Frontal cortex (tissue), 4 donors: ENCODE measurements at places on chromosomes 2 and 18. TPM values are rescaled to one million over a fixed set of nuclear protein-coding genes. Genes with fewer than 3 reads are reported as not detected.

- DNase-seq: no peak
These were observed 48.8 kb downstream of the SPP2 start for GRCh38 chr2:234099266-234099665.

- DNase-seq: no peak
These were observed 32.8 kb upstream of the PGAP1 start for GRCh38 chr2:196959281-196959680.

DNA sequence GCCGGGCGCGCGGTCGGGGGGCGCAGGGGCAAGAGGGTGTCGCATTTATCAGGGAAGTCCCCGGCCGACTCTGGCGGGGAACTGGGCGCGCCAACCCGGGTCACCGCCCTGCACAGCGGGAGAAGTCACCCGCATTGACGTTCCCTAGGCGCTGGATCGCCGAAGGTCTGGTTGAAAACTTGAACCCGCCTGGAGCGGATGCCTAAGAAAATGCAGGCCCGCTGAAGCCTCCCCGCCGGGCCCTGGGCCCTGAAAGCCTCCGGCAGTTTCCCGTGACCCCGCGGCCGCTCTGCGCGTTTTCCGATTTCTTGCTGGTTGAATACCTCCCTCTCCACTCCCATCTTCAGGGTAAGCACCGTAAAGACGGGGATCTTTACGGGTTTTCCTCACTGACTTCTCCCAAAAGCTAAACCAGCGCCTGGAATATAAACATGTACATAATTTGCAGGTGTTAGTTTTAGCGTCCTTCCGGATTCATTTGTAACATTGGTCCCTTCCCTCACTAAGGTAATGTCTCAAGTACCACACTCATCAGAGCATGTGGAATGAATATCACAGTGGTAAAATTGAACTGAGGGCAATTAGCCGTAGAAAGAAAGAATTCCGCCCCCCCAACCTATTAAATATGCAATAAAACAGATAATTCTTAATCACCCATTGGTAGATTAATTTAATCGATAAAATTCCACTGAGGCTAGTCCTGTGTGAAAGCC lies 675 bp upstream of the SPIRE1 start:
- no peak for DNase-seq

GRCh38 chr18:47422524-47422923 lies 171.1 kb upstream of the SKOR2 start:
- no peak for DNase-seq

DNA sequence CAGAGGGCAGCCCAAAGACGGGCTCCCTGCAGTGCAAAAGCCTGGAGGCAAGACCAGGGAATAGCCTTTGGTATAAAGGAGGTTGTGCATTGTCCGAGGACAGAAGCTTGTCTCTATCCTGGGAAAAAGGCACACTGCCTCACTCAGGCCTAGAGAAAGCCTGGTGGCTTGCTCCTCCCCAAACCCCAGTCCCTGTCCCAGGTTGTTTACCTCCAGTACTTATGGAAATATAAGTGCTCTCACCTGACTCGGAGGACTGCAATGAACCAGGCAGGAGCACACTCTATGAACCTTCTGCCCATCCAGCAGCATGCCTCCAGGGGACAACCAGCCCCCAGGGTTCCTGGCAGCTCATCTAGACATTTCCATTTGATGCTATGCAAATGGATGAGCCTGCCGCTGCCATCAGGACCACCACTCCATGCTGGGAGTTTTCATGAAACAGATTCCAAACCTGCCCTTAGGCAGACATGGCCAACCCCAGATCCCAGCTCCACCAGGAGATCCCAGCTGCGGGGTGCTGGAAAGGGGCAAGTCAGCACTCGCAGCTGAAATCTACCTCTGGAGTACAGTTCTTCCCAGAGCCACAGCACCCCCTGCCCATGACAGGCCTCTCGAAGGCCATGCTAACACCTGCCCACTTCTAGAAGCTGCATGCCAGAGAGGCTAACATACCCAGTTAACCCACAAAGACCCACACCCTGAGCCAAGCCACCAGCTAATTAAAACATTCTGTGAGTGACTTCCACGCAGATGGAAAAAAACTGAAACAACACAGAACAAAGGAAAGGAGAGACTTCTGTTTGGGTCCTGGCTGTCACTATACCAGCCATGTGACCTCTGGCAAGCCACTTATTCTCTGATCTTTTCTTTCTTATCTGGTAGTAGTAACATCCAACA lies 101.7 kb downstream of the TTC32 start:
- no peak for DNase-seq

- DNase-seq: no peak
These were observed 34.3 kb upstream of the SNED1 start for GRCh38 chr2:240963868-240964703.

DNA sequence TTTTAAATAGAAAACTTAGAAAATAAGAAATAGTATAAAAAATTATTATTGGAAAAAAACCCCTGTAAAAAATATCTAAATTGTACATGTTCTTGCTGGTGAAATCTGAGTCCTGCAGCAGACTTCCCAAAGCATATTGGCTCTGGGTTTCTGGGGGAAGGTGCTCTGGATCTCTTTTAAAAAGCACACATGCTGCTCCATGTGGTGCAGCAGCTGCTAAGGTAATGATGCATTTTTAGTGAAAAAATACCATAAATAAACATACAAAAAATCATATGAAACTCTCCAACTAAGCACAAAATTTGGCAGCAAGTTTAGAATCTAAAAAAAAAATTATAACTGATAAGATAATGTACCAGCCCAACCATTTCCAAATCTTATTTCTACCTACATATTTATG lies 216.5 kb downstream of the GPD2 start:
- DNase-seq: no peak

GRCh38 chr2:102126660-102127059 lies 15.9 kb upstream of the IL1R1 start:
- DNase-seq: no peak

DNA sequence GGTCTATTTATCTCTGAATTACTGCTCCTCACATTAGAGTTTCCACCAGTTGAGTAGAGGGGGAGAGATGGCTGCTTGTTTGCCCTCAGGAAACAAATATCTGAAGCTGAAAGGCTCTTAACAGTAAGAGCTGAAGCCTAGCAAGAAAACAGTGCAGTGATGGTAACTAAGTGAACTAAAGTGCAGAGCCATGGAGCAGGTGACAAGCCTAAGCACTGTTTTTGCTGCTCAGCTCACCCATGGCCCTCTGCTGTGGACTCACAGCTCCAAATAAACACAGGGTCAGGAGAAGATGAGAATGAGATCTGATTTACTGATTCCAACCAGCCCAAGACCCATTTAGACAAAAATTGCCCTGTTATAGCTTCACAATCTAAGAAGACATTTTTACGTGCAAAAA lies 118.4 kb downstream of the ETAA1 start:
- DNase-seq: no peak

DNA sequence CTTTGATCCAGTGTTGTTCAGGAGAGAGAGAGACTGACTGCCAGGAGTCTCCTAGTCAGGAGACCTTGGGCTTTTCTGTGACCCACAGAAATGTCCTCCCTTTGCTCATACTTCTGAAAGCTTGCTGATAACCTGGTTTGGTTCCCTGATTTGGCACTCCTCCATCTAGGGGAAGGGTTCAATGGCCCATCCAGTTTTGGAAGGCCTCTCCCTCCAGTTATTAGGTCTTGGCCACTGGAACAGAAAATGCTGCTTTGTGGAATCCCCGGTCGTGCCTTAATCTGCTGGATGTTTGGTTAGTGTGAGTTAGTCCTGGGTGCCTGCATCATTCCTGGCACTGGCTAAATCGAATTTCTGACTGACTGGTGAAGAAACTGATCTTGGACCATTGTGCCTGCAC lies 35.7 kb downstream of the KDM3A start:
- no peak for DNase-seq

DNA sequence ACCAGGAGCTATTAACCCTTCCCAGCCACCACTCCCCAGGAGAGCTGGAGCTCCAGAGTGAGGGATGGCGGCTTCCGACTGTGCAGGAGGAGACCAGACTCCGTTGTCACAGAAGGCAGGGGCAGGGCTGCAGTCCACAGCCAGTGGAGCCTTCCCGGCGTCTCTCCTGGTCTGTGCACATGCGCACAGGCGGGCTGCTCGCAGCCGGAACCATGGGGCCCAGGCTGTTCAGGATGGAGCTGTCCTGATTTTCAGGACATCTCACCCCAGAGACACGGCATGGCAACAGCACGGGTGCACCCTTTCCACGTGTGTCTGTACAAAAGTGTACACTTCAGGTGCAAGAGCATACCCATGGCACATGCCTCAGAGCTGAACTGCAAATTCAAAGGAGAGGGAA lies 28.9 kb downstream of the EIPR1 start:
- no peak for DNase-seq

GRCh38 chr2:159010963-159011362 lies 42.5 kb downstream of the TANC1 start:
- DNase-seq: no peak

- no peak for DNase-seq
These were observed 3.7 kb upstream of the LRP2 start for GRCh38 chr2:169366066-169366465.

The CNOT11 gene
- total RNA-seq: 14.3 TPM

The ASB18 gene
- 0.82 TPM for total RNA-seq

The MLPH gene
- 0.82 TPM for total RNA-seq

The KCNF1 gene
- 20.0 TPM for total RNA-seq

The CAPN13 gene
- total RNA-seq: not detected

The PLEKHH2 gene
- total RNA-seq: 7.3 TPM

The MYL12A gene
- total RNA-seq: 59.1 TPM

The WDR33 gene
- 74.6 TPM for total RNA-seq

The ABCB11 gene
- total RNA-seq: under 0.01 TPM

The LRATD1 gene
- total RNA-seq: 29.8 TPM

The STARD6 gene
- 0.82 TPM for total RNA-seq

The SMAD7 gene
- total RNA-seq: 14.7 TPM
